Natural killer cell (primary cell): ENCODE measurements at places on chromosomes 11 and 22. TPM values are rescaled to one million over a fixed set of nuclear protein-coding genes. Genes with fewer than 3 reads are reported as not detected.

- DNase-seq, result no peak
Observed at GRCh38 chr11:128598096-128598495, 10.7 kb upstream of the ETS1 start.

OPCML gene
- total RNA-seq, result not detected

OR4S2 gene
- not detected for total RNA-seq

OR8D4 gene
- not detected for total RNA-seq

DNA sequence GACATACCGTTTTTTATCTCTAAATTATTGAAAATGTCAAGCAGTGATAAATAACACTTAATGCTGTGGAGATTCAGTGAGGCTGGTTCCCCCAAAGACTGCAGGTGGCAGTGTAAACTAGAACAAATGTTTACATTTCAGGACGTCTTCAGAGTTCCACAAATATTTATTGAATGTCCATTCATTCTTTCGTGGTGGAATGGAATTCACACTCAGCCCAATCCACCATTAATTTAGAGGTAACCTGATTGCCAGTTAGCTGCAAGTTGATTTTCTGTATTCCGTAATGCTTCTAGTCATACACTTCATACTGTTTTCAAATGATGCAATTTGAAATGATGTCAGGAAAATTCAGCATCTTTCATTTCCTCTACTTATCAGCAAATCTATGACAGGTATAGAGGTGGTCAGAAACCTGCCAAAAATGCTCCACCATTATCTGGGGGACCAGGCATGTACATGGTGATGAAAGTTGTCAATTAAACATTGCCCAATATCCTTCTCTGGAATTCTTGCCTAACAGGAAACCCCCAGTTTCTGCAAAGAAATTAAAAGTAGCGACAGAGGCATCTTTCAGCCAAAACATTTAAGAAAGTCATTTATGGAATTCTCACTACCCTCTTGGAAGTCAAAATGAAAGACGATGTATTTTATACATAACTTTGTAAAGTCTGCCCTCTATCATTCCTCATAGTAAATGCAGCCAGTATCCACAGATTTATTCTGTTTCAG is 94.3 kb upstream of the BMAL1 start:
- DNase-seq, result peak; percentile 53
